ENCODE measurements at places on chromosomes 1 and 21. TPM values are rescaled to one million over a fixed set of nuclear protein-coding genes. Genes with fewer than 3 reads are reported as not detected.

The LORICRIN gene
- not detected for polyA plus RNA-seq

The MPZ gene
- 1.4 TPM for polyA plus RNA-seq

The SPATA45 gene
- polyA plus RNA-seq = not detected

The KMO gene
- 0.06 TPM for polyA plus RNA-seq

The C1orf53 gene
- polyA plus RNA-seq = 3.9 TPM

The OR2T8 gene
- polyA plus RNA-seq = not detected

The KCNJ9 gene
- polyA plus RNA-seq = 0.03 TPM

The TTLL10 gene
- polyA plus RNA-seq = not detected

The PAPPA2 gene
- polyA plus RNA-seq = 0.25 TPM

The UBE2U gene
- polyA plus RNA-seq = not detected

The LRRC39 gene
- polyA plus RNA-seq = 0.62 TPM

The LAD1 gene
- polyA plus RNA-seq = 51.4 TPM
